ENCODE measurements at places on chromosomes 1 and 21. TPM values are rescaled to one million over a fixed set of nuclear protein-coding genes. Genes with fewer than 3 reads are reported as not detected.

- DNase-seq = no peak
Measured at GRCh38 chr1:209728466-209728865, 23.8 kb downstream of the HSD11B1 start.

DNA sequence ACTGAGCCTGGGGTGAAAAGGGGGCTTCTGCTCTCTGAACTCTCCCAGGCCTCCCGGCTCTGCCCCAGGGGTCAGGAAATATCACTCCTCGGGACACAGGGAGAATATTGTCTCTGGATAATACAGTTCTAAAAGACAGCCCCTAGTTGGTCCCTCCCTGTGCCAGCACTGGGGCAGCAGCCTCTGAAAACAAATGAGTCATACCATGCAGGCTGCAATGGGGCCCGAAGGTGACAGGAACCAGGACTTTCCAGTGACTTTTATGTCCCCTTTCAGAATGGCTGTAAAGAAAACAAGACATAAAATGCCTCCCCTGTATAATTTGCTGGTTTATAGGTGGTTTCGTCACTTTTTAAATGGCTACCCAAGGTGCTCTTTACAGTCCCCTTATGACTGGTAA lies 360.0 kb downstream of the NPHP4 start:
- DNase-seq = no peak

GRCh38 chr1:223792046-223792445 lies 53.7 kb downstream of the TP53BP2 start:
- DNase-seq = no peak

DNA sequence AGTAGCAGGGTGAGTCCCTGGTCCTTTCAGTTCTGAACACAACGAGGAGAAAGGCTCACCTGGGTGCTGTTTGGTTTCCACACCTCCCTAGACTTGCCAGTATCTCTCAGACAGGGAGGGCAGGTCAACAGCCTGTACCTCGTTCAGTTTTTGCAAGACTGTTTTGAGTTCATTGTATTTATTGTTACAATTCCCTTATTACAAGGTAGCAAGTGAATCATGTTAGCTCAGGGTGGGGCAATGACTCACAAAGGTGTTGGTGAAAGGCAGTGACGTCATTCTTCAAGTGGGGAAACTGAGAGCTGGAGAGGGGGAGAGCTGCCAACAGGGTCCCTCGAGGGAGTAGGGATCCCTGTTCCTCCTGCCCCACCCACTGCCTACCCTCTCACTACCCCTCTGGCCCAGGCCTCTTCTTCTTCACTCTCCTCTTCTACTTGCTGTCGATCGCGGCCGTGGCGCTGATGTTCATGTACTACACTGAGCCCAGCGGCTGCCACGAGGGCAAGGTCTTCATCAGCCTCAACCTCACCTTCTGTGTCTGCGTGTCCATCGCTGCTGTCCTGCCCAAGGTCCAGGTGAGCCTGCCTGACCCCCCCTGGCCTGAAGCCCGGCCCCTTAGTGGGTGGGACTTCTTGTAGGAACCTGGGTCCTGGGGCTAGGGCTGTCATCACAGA lies 13.4 kb downstream of the SERINC2 start:
- no peak for DNase-seq

DNA sequence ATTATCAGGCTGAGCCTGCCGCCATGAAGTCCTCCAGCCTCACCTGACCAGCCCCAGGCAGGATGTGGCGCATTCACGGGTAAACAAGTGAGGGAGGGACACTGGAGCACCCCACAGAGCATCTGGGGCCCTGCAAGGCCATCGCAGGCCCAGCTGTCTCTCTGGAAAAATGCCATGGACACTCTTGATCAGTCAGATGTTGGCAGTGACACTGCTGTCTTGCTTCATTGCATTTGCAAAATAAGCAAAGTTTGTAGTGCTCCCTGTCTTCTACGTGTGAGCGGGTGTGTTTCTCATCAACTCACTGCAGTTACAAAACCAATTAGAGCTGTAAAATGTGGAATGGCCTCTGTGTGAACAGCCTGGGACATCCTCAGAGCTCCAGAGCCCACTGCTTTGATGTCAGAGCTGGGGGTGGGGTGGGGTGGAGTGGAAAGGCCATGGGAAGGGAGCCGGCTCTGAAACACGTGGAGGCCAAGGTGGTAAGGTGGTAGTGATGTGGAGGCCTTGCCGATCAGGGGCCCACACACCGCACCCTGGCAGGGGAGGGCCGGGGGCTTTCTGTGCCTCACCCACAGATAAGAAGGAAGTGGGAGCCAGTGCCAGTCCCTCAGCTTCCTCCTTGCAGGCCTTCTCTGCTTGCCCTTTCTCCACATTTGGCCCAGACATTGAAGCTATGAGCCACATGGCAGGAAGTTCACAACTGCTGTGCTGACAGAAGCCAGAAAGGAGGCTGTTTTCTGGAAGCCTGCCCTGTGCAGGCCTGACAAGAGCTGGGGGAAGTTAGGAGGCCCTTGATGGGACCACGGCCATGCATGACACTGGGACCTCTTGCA lies 254.9 kb downstream of the RHOU start:
- peak; percentile 78 for DNase-seq

DNA sequence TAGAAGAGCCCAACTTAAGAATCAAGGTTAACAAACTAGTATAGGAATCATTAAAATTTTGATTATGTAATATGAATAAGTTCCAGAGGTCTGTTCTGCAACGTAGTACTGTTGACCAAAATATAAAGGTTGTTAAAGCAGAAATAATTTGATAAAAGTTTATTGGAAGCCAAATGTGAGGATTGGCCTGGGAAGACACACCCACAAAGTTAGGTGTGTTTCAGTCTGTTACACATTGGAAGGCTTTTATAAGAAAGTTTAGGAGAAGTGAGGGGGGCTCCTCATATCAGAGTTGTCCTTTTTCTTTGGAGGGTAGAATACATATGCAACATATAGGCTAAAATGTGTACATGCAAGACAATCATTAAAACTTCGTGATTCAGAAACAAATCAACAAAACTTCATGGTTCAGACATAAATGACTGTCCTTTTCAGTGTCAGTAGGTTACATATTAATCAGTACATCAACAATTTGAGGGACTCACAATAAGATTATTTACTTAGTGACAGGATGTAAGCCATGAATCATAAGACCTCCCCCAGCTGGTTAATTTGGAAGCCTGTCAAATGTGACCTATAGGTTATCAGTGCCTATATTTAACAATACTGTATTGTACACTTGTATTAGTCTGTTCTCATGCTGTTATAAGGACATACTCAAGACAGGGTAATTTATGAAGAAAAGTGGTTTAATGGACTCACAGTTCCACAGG lies 245.0 kb upstream of the B3GALT2 start:
- DNase-seq = no peak

DNA sequence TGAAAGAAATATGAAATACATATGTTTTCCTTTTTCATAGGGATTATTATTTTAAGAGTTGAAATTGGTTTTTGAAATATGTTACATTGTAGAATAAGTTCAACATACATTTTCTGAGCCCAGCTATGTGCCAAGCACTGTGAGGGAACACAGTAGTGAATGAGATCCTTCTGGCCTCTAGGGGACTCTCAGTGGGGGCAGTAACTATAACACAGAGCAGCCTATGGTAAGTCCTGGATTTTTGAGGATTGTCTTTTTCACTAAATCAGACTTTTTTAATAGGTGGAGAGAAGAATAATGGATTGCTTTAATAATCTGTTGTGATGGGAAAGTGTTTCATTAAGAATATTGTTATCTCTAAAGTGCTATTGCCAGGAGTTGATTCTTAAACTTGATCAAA lies 2.4 kb downstream of the DNAJC6 start:
- DNase-seq = no peak

- DNase-seq = no peak
Measured at GRCh38 chr1:153466908-153467307, 6.5 kb upstream of the S100A7 start.

DNA sequence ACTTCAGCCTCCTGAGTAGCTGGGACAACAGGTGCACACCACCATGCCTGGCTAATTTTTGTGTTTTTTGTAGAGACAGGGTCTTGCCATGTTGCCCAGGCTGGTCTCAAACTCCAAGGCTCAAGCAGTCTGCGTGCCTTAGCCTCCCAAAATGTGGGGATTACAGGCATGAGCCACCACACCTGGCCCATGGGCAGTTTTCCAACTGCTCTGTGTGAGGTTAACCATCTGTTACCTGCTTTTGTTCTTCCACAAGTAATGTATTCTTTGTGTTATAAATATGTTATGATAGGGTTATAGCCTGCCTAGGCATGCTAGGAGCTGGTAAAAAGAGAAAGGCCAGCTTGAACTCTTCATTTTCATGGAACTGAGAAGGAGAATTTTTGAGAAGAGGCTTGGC lies 30.7 kb downstream of the TUFT1 start:
- DNase-seq = peak; percentile 22

- DNase-seq = no peak
Measured at GRCh38 chr1:212121779-212122178, 86.2 kb downstream of the DTL start.

DNA sequence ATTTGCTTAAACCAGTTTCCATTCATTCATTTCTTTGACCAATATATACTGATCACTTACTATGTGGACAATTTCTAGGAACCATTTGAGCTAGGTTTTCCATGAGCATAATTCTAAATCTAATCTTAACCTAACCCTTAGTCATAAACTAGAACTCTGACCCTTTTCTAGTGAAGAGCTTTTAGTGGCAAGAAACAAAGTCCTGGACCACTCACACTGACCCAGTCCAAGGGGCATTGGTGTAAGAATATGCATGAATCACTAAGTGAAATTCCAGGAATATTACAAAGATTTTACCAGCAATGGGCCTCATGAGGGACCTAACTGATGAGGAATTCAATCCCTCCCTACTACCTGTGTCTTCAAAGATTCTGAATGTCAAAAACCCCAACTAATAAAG lies 40.6 kb upstream of the SLC2A1 start:
- DNase-seq = no peak

DNA sequence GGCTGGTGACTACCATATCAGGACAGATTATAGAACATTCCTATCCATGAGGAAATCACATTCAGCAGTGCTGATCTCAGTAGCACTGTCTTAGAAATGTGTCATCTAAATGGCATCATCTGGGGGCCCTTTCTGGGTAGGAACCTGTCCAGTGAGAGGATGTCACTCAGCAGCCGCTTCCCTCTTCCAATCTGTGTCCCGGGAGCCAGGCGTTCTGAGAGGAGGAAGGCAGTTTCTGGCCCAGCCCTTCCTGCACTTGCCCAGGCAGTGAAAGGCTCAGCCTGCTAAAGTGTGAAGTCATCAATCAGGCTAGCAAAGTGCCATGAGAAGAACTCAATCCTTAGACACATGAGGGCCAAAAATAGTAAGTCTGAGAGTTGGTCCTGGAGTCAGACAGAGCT lies 25.6 kb downstream of the RAB4A start:
- no peak for DNase-seq

DNA sequence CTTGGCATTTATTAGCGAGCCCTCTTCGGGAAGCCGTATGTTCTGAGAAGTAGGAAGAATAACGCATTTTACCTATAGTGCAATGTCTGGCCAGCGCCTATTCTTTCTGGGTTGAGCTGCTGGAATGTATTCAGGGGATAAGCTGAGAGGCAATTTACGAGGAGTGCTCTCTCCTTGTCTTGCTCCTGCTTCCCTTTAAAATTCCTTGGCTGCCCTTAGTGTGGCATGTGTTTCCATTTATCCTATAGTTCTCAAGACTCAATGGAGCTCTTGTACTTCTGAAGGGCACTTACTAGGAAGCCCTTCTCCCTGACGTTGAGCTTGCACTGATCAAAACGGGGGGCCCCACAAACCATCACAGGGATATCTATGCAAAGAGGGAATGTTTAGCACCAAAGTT lies 364.6 kb downstream of the DISC1 start:
- no peak for DNase-seq

GRCh38 chr1:32197837-32198236 lies 2.6 kb upstream of the CCDC28B start:
- DNase-seq = no peak

DNA sequence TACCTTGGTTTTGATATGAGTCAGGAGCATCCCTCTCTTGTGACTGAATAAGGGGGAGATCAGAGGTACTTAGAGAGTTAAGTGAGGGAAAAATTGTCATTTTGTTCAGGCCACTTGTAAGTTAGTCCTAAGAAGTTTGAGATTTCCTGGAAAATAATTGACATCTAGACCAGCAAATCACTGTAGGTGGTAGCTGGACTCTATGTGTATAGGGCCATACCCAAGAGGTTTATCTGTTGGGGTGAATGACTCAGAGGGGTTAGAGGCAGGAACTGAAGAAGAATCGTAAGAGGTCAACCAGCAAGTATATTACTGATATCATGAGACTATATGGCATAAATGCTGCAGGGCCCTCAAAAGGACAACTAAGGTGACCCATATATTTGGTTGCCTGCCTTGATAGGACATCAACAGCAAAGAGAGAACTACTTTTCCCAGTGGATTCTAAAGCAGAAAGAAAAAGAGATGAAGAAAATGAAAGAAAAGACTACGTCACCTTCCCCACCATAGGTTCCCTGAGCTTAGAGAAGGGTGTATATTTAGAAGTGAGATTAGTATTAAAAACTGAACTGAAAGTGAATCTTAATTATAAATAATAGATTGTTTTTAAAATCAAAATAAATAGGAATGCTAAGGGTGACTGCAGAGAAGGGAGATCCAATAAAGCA lies 8.0 kb upstream of the RNPC3 start:
- no peak for DNase-seq

GRCh38 chr21:38765056-38765455 lies 40.7 kb upstream of the ETS2 start:
- no peak for DNase-seq

RASAL2 gene
- total RNA-seq = 57.5 TPM

KMO gene
- total RNA-seq = not detected

CYP2J2 gene
- total RNA-seq = not detected

All from ascending aorta (tissue), 2 donors.